ENCODE measurements at places on chromosomes 7 and 10.

GRCh38 chr7:157012113-157012547 lies 1.7 kb upstream of the MNX1 start:
- no peak for DNase-seq

DNA sequence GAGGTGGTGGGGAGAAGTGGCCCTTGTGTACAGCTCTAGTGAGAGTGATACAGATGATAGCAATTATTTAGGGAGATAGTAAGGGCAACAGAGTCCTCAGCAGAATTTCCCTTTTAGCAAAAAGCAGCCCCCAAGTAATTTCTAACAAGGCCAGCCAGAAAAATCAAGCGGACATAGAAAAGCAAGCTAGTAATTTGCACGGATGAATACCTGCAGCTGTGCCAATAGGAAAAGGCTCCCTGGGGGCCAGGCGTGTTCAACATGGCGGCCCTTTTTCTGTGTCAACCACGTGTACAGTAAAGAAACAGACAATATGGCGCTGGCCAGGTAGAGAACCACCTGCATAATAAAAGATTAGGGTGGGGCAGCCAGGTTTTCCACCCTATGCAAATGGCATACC lies 7.4 kb downstream of the MCM10 start:
- DNase-seq = no peak

GRCh38 chr7:43444711-43445578 lies 138.0 kb upstream of the STK17A start:
- DNase-seq = no peak

DNA sequence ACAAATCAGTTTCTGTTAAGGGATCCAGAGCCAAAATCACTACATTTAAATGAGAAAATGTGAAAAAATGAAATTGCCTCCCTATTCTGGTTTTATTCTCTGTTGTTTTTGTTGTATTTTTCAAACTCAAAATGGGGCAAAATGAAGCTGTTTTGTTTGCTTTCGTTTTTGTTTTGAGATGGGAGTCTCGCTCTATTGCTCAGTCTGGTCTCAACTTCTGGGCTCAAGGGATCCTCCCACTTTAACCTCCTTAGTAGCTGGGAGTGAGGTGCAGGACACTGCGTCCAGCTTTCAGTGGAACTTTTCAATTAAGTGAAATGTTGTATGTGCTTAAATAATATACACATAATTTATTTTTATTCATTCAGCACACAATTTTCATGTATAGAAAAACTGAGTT lies 205.0 kb downstream of the SORCS1 start:
- DNase-seq = no peak

DNA sequence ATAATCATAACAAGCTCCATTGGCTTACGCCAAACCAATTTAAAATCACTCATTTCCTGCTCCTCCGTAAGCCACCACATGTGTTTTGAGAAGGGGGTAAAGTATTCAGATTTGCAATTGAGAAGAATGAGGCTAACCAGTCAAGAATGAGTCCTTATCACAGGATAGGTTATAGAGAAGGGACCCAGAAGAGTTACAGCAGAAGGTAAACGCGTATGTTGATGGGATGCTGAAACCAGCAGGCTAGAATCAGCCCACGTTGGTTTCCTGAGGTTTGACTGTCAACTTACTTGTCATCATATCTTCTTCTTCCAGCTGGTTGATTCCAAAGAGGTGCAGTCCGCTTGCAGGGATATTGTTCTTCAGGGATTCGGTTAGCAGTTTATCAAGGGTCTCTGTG lies 64.1 kb upstream of the TM9SF3 start:
- DNase-seq = no peak

DNA sequence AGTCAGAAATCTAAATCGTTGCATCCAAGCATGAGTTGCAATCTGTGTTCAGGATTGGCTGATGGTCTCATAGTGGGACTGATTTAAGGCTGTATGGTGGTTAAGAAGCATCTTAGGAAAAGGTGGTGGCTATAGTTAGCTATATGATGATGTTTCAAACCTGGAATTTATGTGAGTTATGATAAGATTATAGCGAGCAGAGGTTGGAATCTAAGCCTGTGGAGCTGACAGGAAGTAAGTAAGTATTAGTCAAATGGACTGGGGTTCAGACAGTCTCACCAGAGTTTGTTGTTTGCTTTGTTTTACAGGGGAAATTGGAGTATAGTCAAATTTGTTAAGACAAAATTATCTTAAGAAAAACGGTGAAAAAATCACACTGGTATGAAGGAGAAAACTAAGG lies 56.7 kb downstream of the ANKRD7 start:
- no peak for DNase-seq
